ENCODE measurements at places on chromosomes 7 and 10.

GRCh38 chr7:114659409-114660125, 245.0 kb downstream of the FOXP2 start:
- DNase-seq = no peak

- DNase-seq = no peak
Measured at GRCh38 chr7:51732951-51733350, 416.3 kb upstream of the COBL start.

DNA sequence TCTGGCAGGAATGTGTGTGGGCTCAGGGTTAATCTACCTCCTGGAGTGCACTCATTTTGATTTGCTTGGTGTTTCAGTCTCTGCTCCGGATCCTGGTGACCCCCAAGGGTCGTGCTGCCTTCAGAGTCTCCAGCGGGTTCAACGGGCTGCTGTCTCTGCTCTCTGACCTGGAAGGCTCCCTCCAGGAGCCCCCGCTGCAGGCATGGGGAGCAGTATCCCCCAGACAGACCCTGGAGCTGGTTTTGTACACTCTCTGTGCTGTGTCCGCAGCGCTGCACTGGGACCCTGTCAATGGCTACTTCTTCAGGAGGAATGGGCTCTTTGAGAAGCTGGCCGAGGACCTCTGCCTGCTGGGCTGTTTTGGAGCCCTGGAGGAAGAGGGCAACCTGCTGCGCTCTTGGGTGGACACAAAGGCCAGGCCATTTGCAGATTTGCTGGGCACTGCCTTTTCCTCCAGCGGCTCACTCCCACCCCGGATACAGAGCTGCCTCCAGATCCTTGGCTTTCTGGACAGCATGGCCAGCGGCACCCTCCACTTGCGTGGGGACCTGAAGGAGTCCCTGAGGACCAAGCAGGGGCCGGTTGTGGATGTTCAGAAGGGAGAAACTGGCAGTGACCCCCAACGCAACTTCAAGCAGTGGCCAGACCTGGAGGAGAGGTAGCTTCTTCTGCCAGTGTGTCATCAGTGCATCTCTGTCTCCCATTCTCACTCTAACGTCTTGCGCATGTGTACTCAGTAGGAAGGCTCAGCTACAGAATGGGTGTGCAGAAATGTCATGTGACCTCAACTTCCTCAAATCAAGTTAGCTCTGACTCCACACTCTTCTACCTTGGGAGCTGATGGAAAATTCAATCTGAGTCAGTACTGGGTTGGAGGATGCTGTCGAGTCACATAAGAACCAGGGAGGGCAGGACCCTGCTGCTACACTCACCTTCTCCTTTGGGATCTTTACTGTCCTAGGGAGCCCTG, 58.5 kb downstream of the WDFY4 start:
- DNase-seq = no peak

DNA sequence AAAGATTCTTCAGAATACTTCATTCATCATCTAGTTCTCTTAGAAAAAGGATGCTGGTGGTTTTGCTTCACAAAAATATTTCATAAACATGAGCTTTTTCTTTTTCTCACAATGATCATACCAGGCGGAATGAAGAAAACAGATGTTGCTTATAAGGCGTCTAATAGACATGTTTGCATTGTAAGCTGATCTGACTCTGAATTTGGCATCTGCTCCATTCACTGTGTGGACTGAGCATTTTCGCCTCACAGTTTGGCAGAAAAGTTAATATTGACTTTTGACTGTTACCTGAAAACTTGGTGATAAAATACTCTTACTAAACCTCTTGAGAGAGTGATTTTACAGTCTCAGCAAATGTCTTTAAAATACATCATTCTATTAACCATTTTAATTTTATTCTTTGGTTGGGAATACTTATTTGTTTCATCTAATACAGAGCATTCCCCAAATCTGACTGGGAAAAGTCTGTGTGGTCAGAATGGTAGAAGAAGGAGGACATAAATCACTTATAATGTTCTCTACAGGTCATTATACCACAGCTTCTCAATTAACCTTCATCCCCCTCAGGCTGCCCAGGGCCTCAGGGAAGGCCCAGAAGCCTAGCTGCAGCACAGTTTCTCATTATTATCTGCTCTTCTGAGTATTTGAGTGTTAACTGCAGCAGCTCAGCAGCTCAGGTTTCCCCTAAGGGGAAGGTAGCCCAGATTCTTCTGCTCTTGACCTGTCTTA, 121.6 kb upstream of the KAT6B start:
- DNase-seq = no peak

GRCh38 chr7:50791363-50791937, 8.8 kb upstream of the GRB10 start:
- no peak for DNase-seq

DNA sequence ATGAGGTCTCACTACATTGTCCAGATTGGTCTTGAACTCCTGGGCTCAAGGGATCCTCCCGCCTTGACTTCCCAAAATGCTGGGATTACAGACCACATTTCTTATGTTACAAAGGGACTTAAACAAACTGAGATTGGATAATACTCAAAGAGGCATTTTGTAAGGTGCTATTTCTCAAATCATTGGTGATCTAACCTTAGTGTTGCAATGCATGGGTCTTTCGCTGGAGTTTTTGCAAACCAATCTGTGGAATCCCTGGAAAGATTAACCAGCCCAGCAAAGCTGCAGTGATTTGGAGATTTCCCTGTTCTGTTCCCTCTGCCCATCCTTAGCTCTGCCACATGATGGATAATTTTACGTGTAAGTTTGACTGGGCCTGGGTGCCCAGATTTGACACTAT, 20.4 kb upstream of the ECHDC3 start:
- no peak for DNase-seq

DNA sequence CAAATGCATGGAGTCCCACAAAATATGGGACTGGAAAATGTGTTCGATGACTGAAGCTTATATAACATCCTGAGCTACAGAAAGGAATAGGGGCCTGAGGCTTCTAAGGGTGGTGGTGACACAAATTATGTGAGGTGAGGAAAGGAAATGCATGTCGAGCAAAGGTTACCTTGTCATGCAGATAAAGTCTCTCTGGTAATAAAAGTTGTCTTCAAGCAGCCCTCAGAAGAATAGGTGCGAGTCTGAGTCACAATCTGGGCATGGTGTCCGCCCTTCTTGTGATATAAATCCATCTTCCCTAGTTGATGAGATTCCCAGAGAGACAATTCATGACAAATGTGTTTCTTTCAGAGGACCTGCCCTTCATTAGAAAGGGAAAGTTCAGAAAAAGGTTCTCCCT, 985.2 kb upstream of the C7orf33 start:
- no peak for DNase-seq

GRCh38 chr7:29345590-29345989, 151.0 kb downstream of the CHN2 start:
- DNase-seq = peak; percentile 20

- no peak for DNase-seq
Measured at GRCh38 chr7:126493801-126494200, 758.9 kb downstream of the GRM8 start.

DNA sequence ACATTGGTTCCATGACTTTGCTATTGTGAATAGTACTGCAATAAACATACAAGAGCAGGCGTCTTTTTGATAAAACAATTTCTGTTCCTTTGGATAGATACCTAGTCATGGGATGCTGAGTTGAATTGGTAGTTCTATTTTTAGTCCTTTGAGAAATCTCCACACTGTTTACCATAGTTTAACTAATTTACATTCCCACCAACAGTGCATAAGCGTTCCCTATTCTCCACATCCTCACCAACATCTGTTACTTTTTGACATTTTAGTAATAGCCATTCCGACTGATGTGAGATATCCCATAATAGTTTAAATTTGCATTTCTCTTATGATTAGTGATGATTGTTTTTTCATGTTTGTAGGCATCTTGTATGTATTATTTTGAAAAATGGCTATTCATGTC, 707.0 kb downstream of the SORCS1 start:
- no peak for DNase-seq
